T-cell (primary cell): ENCODE measurements at places on chromosomes 3 and 15.

GRCh38 chr3:127038466-127038865 is 55.6 kb downstream of the PLXNA1 start:
- DNase-seq, result no peak

DNA sequence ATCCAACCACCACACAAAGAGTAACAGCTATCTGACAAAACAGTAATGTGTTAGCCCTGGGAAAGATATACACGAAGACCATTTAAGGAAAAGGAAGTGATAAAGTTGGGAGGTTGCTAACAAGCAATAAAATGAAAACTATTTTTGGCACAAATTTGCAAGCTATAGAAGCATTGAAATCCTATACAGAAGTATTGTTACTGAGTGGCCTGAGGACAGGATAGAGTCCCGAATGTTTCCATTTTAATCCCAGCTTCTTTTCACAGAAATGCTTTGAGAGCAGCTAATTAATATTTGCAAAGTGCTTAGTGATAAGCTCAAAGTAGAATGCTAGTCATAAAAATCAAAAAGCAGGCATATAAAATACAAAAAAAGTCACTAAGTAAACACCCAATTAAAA is 51.5 kb downstream of the RAD18 start:
- DNase-seq, result no peak

DNA sequence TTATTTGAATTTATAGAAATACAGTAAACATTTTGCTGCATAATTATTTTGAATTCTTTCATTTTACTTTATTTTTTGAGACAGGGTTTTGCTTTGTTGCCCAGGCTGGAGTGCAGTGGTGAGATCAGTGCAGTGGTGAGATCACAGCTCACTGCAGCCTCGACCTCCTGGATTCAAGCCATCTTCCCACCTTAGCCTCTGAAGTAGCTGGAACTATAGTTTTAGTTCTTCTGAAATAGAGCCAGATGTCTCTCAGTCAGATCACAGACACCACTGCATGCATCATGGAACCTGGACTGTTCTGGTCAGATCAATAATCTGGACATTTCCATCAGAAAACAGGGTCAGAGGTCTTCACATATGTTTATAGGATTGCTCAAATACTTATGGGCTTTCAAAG is 7.9 kb downstream of the RPLP1 start:
- no peak for DNase-seq

- DNase-seq, result no peak
Measured at GRCh38 chr15:66830823-66831222, 128.8 kb downstream of the SMAD6 start.

DNA sequence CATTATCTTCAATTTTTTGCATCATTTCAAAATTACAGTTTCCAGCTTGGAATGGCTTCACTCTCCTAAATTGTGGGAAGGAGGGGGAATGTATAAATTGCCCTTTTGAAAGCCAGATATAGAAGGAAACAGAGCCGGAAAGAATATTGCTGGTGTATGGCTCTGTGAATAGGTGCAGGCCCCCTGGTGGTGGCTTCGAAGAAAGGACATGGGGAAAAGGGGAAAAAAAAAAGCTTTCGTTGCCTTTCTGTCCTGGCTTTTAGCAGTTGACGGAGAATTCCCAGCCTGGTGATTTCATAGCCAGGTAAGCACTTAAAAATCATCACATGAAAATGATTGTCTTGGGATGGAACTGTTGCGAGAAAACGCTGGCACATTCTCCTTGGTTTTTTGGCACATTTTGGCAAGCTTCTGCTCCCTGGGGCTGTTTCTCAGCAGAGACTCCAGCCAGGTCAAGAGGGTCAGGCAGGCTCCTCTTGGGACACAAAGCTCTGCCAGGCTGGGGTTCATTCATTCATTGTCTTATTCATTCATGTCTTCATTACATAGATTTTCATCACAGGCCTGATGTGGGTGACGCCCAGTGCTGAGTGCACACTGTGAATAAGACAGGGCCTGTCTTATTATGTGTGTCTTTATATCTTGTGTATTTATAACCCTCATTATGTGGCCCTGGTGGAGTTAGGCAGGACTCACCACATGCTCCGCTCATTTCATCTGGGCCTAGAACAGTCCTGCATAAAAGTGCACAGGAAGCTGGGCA is 300.0 kb upstream of the TPM1 start:
- no peak for DNase-seq

DNA sequence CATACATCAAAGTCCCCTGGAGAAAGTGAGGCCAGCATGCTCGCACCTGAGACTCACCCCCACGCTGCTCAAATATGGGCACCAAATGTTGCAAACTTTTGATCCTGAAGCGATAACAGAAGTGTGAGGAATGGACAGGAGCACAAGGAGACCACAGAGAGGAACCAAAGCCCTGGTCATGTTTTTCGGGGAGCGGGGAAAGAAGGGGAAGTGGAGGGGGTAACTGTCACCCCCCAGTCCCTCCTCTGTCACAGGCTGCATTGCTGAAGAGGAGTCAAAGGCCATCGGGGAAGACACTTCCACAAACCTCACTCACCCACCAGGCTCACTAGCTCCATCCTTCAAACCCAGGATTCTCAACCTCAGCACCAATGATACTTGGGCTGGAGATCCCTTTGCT is 182.4 kb downstream of the UACA start:
- no peak for DNase-seq

GRCh38 chr3:172347895-172348679 is 100.2 kb downstream of the GHSR start:
- DNase-seq, result no peak

- DNase-seq, result peak; percentile 28
Measured at GRCh38 chr15:74631935-74632560, 16.4 kb downstream of the CLK3 start.

DNA sequence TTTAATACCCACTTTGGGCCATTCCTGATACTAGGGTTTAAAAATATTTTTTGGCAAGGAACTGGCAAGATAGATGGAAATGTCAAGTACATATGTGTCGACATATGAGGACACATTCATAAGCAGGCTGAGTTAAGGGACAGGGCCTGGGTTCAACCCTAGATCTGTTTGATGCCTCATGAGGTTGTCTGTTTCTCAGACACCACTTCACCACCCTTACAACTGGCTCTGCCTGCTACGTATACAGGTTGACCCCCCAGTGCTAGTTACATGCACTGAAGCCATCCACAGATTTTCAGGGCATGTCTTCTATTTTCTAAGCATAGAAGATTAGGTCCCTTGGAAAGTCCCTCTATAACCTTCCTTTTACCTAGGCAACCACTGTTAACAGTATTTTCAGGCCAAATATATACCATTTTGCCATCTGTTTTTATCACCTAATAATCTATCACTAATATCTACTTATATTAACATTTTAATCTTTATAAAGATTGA is 296.7 kb downstream of the PLCL2 start:
- no peak for DNase-seq

DNA sequence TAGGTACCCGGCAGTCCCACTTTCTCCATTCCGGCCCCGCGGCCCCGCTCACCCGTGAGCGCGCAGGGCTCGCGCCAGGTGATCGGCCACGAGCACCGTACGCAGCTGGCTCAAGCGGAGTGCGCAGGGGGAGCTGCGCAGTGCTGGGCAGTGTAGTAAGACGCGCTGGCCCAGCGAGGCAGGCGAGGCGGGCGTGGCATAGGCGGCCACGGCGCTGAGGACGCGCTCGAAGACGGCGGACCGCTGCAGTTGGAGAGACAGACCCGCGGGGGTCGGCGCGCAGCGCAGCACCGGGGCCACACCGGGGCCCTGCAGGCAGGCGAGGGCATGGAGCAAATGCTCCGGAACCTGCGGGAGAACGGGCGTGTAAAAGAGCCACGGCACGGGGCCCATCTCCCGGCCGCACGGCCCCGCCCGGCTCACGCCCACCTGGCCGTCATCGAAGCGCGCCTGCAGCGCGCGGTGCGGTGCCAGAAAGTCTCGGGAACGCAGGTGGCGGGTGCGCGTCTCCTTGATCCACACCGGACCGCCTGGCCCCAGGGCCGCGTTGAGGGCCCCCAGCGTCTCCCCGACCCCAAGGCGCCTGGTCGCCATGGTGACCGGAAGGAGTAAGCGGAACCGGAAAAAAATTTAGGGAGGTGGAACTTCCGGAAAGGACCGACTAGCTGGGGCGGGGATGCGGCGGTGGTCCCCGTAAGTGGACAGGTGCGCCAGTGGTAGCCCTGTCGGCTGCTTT is at the start of gene DALRD3:
Gene DALRD3 (minus strand): TSS at position 610 of the 736 bp plus-strand sequence. CDS start 16 bp downstream, at position 594.
- DNase-seq, result peak; percentile 35

GRCh38 chr15:25716414-25717126 is 146.6 kb downstream of the ATP10A start:
- no peak for DNase-seq

DNA sequence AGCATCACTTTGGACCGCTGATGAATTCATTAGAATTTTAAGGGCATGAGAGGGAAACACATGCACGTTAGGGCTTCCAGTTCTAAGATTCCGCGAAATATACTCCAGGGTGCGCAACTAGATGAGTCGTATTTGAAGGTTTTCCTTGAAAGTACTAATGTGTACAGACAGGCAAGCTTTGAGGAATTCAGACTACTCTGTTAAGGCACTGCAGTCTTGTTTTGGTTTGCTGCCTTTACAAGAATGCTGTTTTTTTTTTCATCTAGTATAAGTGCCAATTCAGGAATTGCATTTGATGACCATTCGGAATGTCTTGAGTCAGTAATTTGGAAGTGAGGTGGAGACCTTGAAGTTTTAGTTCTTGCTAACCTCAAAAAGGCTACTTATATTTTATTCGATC is 19.1 kb downstream of the TRNT1 start:
- DNase-seq, result no peak

DNA sequence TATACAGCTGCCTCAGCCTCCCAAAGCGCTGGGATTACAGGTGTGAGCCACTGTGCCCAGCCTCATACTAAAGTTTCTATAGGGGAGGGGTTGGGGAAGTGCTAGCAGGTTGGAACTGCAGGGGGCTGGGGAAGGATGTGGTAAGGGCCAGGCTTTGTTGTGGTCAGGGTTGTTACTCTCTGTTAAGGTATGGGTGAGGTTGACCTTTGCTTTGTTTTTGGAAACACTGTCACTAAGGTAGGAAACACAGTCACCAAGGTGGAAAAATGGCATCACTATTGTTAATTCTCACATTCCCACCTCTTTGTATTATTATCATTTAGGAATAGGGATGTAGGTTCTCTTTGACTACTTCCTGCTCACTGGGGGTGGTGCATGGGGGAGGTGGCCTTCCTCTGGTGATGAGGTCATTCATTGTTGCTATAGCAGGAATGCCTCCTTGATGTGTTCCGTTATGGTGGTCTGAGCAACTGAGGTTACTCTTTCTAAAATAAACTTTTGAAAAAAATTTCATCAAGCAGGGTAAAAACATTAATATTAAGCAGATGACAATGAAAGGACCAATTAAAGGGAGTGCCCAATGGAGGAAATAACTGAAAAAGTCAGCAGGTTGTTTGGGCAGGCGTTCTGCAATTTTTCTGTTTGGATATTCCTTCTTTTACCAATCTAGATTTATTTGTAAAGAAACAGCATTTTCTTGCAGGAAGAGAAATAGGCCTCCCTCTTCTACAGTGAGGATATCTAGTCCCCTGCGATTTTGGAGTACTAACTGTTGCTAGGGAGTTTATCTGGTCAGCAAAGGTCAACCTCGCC is 150.5 kb downstream of the WDR76 start:
- peak; percentile 4 for DNase-seq

- no peak for DNase-seq
Measured at GRCh38 chr15:96360581-96361308, 30.2 kb downstream of the NR2F2 start.

DNA sequence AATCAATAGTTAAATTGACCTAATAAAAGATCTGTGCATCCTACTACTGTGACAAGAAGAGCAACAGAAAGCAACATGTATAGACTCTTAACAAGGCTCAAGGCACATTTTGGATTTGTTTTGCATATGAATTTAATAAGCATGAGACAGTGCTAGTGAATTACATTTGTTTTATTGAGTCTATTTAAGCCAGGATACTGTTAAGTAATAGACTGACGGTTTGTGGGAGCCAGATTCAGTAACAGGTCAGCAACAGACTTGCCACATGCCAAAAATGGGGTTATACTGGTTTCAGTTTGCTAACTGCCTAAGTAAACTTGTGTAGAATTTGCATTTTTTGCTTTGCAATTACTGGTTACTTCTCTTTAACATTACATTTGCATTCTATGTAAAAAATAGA is 54.0 kb downstream of the MBNL1 start:
- DNase-seq, result no peak

GRCh38 chr15:27260523-27260922 is 289.5 kb downstream of the GABRG3 start:
- DNase-seq, result no peak

DNA sequence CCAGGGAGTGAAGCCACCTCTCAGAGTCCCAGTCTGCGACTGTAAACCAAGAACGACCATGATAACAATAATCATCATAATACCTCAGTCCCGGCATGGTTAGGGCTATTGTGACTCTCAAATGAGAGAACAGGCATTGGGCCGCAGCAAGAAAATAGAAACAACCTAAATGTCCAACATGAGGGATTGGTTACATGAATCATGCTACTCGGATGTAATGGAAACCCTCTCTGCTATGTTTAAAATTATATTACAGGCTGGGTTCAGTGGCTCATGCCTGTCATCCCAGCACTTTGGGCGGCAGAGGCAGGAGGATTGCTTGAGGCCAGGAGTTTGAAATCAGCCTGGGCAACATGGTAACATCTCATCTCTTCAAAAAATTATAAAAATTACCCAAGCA is 2.8 kb downstream of the CPN2 start:
- no peak for DNase-seq

DNA sequence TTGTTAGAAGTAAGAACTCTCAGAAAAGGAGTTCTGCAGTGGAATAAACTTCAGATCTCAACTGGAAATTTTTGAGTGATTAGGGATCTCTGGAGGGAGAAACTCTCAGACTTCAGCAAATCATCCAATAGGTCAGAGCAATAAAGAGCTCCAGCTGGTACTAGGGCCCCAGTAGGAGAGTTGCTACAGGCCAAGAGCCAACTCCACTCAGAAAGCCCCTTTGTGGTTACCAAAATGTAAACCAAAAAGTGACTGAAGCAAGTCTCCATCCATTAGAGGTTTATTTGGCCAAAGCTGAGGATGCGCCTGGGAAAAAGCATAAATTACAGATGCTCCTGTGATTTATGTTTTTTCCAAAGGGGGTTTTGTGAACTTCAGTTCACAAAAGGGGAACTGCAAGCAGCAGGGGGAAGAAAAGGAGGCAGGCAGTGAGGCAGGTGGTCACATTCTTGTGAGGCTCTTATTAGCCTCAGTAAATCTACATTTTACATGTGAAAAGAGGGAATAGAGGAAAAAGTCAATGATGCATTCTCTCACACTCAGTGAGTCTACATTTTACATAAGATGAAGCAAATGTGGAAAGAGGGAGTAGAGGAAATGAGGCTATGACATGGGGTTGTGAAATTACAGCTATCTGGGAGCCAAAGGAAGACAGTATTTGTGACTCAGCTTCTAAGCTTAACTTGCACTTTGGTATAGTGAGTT is 92.4 kb upstream of the DAZL start:
- DNase-seq, result no peak

- DNase-seq, result no peak
Measured at GRCh38 chr3:187623285-187623814, 46.8 kb downstream of the SST start.
